ENCODE measurements at places on chromosomes 5 and 9. TPM values are rescaled to one million over a fixed set of nuclear protein-coding genes. Genes with fewer than 3 reads are reported as not detected.

The IFNK gene
- not detected for total RNA-seq

The PHF24 gene
- 0.08 TPM for total RNA-seq

The ANKDD1B gene
- 4.7 TPM for total RNA-seq

The MORN5 gene
- total RNA-seq = not detected

The SPRY4 gene
- total RNA-seq = 7.2 TPM

The PPP2CA gene
- 186 TPM for total RNA-seq

The PRRC1 gene
- 84.0 TPM for total RNA-seq

- no peak for DNase-seq
Observed at GRCh38 chr5:97529354-97529985, 346.4 kb upstream of the RIOK2 start.

GRCh38 chr9:112725961-112726360 lies 8.0 kb upstream of the INIP start:
- no peak for DNase-seq

- DNase-seq = peak; percentile 71
Observed at GRCh38 chr5:145887976-145888574, 15.3 kb upstream of the GRXCR2 start.

DNA sequence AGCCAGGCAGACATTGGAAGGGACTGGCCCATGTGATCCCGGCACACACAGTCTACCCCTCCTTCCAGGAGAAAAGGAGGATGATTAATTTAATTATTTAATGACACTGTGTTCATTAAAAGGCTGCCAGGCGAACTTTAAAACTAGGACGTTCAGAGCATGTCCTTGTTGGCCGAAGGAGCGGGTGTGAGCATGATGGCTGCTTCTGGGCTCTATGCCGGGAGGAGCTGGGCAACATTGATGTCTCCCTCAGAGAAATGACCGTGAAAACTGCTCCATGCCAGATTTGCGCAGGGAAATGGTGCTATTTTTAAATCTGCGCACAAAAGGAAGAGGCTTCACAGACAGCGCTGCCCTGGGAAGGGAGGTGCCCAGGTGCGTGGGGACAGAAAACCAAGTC lies 284.9 kb upstream of the IRX4 start:
- DNase-seq = no peak

- no peak for DNase-seq
Observed at GRCh38 chr5:146366904-146367303, 28.3 kb downstream of the POU4F3 start.

DNA sequence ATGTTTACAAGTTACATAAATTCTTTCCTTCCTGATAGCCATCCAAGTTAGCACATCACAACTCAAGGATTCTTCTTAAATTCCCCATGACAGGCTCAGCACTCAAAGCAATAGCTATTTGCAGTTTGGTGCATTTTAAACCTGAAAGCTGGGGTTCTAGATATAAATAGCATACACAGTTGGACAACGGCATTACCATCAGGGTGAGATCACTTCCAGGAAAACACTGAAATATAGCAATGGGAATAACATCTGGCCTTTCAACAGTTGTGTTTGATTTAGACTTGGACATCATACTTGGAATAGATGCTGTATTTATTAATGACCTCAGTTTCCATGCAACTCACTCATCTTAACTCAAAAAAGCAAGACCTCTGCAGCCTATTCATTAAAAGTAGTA lies 24.7 kb upstream of the LECT2 start:
- DNase-seq = no peak

DNA sequence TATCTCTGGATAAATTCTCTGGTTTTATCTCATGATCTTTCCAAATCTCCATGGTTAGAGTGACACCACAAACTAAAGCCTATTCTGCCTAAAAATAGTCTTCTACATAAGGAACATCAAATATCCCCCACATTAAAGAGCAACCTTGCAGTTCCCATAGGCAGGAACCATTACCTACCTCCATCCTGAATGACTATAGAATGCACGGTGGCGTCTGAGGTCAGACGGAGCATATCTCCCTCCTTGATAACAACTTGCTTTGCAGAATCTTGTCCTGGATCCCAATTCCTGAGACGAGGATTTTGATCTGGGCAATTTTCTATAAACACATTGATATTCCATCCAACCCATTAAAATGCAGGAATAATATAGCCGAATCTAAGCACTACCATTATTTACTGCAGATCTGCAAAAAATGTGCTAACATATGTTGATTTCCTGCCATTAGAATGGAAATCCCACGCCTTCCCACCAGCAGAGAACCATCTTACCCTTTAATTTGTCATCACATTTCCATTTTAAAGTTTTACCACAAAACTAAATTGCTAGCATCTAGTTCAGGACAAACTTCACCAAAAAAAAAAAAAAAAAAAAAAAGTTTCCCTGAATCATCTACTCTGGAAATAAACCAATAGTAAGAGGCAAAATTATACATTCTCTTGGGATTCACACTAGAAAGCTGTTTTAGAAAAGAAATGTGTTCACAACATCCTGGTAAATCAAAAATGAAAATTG lies 22.1 kb downstream of the CEMIP2 start:
- DNase-seq = no peak

Measured in hepatocyte (in vitro differentiated cells).